ENCODE measurements at places on chromosomes 12 and 14.

DNA sequence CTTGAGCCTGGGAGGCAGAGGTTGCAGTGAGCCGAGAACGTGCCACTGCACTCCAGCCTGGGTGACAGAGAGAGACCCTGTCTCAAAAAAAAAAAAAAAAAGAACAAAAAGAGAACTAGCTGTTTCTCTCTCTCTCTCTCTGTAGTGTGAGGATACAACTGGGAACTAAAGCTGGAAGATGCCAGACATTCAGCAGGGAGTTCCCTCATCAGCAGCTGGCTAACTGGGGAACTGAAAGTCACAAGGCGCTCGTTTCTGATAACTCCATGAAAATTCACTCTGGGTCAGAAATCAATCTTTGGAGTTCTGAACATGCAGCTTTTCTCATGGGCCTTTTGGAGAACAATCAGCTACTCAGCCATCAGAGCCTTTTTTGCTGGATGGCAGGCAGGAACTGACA, 43.5 kb upstream of the MAP1LC3B2 start:
- no peak for DNase-seq

GRCh38 chr14:61636291-61636690, 59.0 kb upstream of the HIF1A start:
- DNase-seq = no peak

DNA sequence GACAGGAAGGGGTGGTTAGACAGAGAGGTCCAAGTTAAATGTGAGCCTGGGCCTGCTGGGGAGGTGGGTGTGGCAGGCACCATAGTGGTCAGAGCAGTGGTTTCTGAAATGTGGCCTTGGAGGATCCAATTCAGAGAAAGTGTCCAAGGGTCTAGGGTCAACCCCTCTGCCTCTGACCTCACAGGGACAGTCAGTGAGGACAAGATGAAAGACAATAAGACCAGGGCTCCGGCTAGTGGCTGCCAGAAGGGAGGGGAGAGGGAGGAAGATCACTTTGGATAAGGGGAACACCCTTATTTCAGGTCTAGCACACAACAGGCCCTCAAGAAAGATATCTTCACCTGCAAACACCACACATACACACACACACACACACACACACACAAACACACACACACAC, 335.1 kb downstream of the MED13L start:
- DNase-seq = no peak

DNA sequence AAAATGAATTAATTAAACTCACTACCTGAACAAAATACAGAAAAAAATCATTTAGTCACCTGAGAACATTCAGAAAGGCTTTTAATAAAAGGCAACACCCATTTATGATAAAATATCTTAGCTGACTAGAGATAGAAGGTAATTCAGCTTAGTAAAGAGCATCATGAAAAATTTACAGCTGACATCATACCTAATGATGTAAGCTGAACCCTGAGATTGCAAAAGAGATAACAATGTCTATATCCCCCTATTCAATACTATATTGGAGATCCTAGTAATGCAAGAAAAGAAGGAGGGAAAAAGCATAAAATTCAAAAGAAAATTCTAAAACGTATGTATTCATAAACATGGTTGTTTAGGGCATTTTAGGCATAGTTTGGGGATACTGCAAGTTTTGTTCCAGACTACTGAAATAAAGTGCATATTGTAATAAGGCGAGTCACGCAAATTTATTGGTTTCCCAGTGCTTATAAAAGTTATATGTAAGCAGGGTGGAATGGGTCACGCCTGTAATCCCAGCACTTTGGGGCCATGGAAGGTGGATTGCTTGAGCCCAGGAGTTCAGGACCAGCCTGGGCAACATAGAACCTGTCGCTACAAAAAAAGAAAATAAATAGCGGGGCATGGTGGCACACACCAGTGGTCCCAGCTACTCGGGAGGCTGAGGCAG, 292.0 kb downstream of the FBXL14 start:
- no peak for DNase-seq

DNA sequence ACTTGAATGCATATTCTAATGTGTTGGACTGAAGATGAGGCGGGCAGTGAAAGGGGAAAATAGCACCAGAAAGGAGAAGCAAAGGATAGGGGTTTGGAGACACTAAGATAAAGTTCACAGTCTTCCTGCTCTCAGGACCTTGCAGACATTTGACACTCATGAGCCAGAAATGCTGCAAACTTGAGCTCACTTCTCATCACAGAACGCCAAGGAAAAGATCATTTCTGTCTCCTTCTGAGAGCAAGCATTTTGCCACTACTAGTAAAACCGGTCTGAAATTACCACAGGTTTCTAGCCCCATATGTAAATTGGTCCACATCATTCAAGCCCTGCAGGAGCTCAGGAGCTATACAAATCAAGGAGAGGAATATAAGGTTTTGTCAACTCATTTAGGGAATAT, 44.6 kb upstream of the ANO2 start:
- no peak for DNase-seq

- no peak for DNase-seq
Observed at GRCh38 chr12:116398193-116398592, 120.7 kb upstream of the MED13L start.

DNA sequence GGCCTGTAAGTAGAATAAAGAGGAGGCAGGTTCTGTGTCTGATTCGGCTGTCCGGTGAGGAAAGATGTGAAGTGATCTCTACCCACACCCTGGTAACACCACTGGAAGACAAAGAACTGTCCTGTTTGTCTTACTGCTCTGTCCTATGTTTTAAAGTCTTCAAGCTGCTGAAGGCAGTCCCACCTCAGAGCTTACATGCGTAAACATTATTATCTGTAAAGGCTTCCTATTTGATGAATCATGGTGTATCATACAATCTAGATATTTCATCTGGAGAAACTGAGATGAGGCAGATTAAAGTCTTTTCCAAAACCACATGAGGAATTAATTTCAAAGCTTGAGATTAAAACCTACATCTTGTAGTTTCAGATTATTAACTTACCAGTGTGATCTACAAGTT, 427.6 kb downstream of the ZFP36L1 start:
- no peak for DNase-seq

- DNase-seq = no peak
Observed at GRCh38 chr12:60212159-60213000, 616.6 kb downstream of the SLC16A7 start.

DNA sequence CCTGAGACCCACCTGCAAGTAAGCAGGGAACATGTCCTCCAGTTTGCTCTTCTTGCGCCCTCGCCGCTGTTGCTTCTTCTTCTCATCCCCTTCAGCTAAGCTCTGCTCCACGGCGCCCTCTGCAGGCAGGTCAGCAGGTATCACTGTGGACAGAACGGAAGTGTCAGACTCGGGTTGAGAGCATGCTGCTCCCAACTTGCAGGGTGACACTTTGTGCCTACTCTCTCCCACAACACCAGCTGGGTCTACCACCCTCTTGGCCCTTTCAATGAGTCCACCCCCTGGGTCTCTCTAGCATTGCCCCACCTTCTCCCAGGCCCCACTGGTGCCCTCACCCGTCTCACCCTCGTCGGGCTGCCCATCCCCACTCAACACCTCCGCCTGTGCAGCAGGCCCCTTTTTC, 16.7 kb downstream of the KMT2D start:
- peak; percentile 73 for DNase-seq

DNA sequence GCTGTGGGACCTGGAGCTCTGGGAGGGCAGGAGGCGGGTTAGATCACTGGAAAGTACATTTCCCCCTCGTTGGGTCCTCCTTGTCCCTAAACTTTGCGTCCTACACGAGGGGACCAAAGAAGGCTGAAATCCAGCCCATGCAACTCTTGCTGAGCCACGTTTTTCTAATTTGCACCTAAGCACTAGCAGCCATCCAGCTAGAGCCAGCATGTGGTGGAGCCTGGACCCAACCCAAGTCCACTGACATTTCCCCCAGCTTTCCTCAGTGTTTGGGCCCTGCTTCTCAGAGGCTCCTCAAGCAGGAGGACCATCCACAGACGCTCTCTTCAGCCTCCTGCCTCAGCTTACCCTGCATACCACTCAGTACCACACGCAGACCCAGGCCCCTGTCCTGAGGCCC, 49.7 kb downstream of the TSPAN11 start:
- no peak for DNase-seq

DNA sequence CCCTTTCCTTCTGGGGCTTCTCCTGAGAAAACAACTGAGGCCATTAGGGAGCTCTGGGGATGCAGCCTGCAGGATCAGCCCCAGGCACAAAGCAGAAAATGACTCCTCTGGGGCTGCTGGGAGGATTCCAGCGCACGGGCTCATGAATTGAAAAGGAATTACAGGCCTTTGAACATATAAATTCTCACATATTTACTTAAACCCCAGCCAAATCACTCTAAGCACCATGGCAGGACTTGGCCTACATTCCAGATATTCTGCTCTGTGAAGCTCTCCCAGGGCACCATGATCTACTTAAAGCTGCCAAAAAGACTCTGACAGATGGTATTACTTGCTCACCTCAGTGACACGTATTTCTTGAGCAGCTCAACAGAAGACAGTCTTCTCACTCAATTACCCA, 87.2 kb downstream of the ZFC3H1 start:
- no peak for DNase-seq

DNA sequence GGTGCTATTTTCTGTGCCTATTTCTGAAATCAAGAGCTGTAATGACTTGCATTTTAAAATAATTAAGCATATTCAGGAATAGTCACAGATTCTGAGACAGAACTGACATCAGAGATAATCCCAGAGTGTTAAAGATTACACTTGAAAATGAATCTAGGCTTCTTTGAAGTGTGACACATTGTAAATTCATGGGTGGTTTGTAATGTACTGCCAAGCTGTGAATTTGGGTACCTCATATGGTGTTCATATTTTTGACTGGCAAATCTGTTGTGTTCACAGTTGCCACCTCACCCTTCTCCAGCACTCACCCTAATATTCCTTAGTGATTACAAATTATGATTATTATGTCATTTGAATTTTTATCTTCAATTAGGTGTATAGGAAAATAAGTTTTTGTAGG, 78.5 kb upstream of the CSRP2 start:
- DNase-seq = no peak

GRCh38 chr12:52661668-52662067, 9.7 kb upstream of the KRT2 start:
- DNase-seq = no peak

GRCh38 chr12:1830981-1831963, 10.9 kb downstream of the LRTM2 start:
- no peak for DNase-seq

DNA sequence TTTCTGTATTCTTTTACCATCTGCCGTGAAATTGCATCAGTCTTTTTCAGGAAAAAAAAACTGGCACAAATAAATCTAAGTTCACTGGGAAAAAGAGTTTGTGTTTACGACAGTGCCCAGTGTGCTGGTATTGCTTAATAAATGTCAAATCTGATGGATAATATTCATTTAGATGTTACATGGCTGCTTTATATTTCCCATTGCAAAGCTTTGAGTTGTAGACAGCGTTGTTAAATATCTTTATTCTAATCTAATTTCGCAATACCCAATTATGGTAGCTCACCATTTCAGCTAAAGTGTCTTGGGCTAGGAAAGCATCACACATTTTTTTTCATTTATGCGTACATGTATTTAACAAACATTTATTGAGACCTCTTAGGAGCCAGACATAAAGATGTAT, 1994.5 kb upstream of the FLRT2 start:
- DNase-seq = no peak

DNA sequence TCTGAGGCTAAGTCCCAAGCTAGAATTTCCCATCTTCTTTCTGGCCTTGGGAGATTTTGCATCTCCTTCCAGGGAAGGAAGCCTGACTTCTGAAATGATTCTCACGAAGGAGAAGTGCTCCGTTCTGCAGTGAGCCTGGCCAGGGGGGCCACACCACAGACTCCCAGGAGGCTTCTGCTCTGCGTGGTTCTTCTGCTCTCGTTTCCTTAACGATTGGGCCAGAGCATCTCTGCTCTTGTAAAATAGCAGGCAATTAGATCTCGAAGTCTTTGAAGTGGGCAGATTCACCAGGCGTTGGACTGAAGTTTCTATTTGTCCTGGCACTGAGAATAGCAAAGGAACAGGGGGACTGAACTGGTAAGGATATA, 6.7 kb upstream of the BATF start:
- DNase-seq = no peak

GRCh38 chr12:113135178-113136127, at the start of gene RASAL1:
RASAL1 (minus strand) TSS chr12:113135761; CDS start chr12:113135462, 299 bp downstream.
- peak; percentile 64 for DNase-seq

DNA sequence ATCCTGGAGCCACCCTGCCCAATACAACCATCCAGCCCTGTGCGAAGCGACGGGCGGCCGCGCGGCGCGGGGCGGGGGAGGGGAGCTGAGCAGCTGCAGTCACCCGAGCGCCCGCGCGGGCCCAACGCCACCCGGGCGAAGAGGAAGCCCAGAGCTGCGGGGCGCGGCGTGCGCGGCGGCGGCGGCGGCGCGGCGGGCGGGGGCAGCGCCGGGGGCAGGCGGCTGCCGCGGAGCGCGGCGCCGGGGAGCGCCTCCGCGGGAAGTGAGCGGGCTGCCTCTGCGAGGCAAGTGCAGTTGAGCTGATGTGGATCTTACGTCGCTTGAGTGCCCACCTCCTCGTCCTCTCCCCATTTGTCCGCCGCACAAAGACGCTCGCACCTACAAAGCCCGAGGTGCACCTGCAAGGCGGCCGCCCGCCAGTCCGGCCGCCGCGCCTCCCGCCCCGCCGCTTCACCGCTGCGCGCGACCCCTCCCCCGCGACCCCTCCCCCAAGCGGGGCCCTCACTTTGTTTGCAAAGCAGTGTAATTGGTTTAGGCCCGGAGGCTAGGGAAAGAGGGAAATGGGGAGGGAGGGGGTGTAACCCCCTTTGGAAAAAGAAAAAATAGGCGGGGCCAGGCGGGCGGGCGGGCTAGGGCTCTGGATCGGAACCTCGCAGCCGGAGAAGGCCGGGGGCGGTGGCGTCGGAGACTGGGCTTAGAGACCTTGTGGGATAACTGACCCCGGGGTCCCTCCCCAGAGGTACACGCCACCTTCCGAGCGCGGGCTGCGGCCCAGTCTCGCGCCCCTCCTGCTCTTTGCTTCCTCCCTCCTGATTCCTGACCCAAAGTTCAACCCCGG, at the start of the genes FOXA1 and TTC6:
Gene FOXA1 (minus strand): TSS at position 279 of the 838 bp plus-strand sequence. CDS start 277 bp downstream, at position 2.
Gene TTC6 (plus strand): TSS at position 659 of the 838 bp plus-strand sequence. CDS start 26,436 bp downstream, outside the sequence.
- no peak for DNase-seq
